ENCODE measurements at places on chromosomes 12 and 14.
A peak's percentile ranks its signal among the peaks of the same experiment; 100 is the strongest.

DNA sequence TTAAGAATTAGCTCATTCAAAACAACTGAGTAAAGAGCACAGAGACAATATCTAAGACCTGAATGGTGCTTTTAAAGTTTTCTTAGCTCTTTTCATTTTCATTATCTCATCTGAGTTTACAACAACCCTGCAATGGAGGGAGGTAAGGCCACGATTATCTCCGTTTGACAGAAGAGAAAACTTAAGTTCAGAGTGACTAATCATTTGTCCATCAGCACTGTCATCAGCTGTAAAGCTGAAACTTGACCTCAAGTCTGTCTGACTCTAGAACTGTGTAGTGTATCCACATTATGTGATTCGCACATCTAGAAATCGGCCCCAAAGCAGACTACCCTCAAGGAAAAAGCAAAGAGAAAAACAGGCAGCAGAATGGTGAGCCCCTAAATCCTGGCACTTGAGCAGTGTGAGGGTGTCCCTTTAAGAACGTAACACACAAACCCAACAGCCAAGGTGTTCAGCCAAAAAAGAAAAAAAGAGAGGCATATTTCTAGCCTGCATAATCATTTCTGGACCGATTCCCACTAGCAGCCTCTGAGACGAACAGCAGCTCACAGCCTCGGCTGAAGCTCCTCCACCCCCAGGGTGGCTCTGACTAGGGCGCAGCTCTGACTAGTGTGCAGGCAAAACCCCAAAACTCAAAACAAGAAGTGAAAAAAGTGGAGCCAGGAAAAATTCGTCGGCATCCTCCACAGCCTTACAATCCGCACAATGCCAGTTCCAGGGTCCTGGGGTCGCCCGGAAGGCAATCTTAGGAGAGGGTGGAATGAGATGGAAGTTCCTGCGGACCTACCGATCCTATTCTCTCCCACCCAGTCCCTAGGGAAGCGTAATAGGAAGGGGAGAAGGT lies 1.6 kb downstream of the STXBP6 start:
- DNase-seq = peak; percentile 51

- no peak for DNase-seq
Measured at GRCh38 chr14:56552615-56553014, 27.0 kb upstream of the TMEM260 start.

GRCh38 chr12:90924406-90924805 lies 30.6 kb downstream of the CCER1 start:
- no peak for DNase-seq

DNA sequence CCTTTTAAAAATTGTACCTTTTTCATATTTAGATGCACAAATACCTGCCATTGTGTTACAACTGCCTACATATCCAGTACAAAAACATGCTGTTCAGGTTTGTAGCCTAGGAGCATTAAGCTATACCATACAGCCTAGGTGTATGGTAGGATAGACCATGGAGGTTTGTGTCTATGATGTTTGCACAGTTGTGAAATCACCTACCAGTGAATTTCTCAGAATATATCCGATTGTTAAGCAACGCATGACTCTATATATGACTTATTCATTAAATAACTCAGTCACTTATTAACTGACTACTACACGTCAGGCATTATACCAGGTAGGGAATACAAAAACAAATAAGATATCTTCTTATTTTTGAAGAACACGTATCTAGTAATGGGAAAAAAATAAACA lies 26.2 kb upstream of the ETNK1 start:
- no peak for DNase-seq

DNA sequence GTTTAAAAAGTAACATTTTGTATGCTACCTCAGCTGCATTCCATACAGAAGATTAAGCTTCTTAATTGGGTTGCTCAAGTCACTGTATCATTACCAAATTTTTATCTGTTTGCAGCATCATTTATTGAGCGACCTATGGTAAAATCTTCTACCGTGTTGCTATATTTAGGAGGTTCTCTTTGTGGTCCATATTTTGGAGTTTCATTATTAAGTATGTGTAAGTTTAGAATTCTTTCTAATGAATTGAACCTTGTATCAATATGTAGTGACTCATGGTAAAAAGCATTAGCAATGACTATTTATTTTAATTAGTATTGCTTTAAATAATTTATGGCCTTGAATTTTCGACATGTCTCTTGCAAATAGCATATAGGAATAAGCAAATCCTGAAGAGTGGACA lies 42.2 kb downstream of the CSRP2 start:
- DNase-seq = no peak

GRCh38 chr12:76757694-76758093 lies 6.2 kb upstream of the ZDHHC17 start:
- DNase-seq = no peak

DNA sequence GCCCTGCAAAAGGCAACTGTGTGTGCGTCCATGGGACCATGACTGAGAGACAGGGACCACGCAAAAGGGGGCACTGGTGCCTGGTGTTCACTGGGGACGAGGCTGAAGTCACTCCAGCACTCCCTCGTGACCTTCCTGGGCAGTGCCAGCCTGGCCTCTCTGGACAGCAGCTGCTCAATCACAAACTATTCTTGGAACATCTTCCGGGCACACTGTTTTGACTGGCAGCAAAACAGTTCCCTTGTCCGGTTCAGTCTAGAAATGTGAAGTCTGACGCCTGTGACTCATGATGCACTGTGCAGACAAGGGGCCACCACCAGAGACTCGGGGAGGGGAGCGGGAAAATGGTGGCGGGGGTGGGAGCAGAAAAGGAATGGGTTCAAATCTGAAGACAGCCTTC lies 20.8 kb downstream of the SNRNP35 start:
- DNase-seq = peak; percentile 81

DNA sequence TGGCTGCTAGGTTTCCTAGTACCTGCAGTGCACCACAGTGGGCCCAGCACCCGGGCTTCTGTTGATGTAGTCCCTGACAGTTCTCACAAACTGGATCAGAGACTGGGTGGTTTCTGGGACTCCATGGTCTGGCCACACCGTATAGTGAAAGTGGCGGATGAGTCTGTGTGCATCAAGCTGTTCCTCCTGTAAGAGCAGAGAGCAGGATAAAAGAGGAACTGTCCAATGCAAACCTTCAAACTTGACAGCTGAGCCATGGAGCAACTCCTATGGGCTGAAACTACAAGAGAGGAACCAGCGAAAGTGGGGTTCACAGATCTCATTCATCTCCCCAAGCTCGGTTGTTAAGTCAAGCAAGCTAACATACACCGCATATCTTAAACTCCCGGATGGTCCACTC lies 102.8 kb downstream of the PTPRB start:
- no peak for DNase-seq

DNA sequence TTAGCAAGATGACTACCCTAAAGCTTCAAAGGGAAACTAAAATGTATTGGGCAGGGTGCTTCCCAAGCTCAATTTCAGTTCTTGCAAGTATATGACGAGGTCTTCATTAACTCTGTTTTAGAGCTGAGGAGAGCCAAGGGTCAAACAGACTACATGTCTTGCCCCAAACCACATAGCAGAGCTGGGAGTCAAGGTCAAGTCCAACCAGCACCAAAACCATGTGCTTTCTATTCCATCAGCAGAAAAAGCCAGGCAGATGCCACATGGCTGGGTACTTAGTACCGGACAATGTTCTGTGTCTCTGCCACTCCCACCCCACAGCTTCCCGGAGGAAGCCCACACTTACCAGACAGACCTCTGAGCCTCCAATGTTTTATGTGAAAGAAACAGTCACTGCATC lies 17.6 kb downstream of the NID2 start:
- no peak for DNase-seq

DNA sequence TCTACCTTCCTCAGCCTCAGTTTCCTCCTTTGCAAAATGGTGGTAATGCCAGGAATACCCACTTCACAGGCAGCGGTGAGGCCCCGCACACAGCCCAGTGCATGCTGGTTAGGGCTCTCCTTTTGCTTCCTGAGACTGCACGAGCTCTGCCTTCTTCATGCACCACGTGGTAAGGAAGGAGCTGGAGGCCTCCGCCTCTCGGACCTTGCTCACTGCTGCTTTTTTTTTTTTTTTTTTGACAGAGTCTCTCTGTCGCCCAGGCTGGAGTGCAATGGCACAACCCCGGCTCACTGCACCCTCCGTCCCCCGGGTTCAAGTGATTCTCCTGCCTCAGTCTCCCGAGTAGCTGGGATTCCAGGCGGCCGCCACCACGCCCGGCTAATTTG lies 18.1 kb downstream of the TAMALIN start:
- DNase-seq = no peak

DNA sequence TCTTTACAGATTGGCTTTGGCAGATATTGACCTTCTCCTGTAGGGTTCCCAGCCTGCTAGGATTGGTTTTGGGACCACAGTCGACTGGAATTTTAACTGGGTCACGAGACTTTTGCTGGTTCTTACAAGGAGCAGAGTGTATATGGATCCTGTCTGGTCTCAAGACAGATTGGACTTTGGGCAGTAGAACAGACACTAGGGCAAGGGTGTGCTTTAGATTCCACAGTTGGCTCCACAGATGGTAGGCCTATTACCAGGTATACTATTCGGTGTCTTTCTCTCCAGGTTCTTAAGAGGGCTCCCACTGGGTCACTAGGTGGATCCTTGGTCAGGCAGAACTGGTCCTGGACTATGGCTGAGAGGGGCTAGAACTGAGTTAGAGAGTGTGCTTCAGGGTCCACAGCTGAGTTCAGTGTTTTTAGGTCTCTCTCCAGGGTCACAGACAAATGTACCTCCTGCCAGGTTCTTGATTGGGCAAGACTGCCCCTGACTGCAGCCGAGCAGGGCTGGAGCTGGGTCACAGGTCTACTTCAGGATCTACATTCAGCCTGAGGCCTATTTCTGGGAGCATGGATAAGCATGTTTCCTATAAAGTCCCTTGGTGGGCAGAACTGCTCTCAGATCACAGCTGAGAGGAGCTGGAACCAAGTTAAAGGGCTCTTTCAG lies 460.2 kb downstream of the TMEM117 start:
- no peak for DNase-seq

DNA sequence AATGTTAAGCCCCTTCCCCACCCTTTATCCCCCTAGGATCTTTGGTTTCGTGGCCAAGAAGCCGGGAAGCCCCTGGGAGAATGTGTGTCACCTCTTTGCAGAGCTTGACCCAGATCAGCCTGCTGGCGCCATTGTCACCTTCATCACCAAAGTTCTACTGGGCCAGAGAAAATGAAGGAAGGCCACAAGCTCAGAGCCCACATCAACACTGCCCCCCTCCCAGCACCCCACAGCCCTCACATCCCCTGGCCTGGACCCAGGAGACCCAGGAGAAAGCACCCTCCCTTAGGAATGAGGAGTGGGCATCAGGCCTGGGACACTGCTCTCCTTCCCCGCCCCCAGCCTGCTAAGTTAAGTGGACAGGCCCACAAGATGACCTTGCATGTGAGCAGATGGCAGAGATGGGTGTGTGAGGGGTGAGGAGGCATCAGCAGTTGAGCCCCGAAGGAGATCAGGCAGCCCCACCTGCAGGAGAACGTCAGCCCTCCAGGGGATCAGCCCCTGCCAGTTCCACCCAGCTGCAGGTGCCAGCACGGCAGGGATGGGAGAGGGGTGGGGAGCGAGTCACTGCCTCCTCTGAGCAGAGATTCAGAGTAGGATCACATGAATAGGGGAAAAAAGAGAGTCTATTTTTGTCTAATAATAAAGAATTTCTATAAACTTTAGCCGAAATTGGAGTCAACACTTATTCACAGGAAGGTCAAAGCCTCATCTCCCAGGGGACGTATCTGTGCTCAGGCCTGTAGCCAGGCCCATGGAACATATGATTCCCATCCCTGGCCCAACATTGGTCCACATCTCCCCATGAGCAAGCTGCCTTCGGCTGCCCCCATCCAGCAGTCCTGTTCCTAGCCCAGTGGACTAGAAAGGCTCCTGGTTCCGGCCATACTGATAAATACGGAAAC lies 14.1 kb downstream of the TNS2 start:
- no peak for DNase-seq

DNA sequence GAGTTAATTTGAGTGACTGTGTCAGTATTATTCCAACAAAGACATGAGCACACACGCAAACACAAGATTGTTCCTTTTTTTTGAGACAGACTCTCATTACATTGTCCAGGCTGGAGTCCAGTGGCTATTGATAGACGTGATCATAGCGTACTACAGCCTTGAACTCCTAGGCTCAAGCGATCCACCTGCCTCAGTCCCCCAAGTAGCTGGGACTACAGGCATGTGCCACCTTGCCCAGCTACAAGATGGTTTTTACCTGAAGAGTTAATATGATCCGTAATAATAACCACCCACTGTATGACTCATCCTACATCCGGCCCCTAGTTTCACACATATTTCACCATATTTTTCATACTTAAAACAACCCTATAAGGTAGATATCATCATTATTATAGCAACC lies 26.8 kb downstream of the BCAT1 start:
- no peak for DNase-seq

DNA sequence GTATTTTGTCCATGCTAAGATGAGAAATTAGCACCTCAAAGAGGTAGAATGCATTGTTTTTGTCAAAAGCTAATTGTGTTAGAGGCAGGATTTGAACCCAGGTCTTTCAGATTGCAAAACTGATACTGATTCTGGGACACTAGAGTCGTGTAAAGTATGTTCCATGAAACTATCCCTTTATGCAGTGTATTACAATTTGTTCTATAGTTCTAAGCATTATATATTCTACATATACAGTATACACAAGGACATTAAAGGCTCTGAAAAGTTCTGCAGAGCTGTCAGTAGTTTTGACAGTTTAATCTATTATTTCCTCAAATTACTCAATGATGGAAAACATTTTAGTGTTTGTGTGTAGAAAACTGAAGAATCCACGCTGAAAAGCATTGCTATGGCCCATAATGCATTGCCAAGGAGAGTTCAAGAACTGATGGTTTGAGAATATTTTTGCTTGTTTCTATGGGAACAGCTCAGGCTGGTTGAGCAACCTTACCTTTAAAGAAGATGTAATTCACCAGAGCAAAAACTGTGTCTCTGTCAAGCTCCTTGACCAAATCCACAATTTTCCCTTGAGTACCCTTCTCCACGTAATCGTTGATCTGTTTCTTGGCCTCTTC lies 6.2 kb downstream of the SERPINA1 start:
- DNase-seq = no peak

- DNase-seq = no peak
Measured at GRCh38 chr12:104921340-104921739, 36.8 kb downstream of the SLC41A2 start.

DNA sequence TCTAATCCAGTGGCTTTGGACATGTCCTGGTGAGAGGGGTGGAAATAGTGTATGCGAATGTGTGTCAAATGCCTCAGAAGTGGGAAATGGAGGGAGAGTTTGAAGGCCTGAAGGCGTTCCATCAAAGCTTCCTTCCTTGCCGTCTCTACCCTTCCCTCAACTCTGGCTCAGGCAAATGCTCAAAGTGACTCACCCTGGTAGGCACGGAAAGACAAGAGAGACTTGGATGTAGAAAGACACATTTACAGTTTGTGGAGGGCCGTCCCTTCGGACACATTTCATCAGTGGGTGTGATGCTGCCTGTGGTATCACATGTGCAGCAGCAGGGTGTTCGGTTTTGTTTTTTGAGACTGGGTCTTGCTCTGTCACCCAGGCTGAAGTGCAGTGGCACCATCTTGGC lies 36.7 kb downstream of the CHST11 start:
- no peak for DNase-seq

- peak; percentile 7 for DNase-seq
Measured at GRCh38 chr14:92253381-92253894, 69.5 kb upstream of the SLC24A4 start.

Measured in midbrain (tissue), 1 donor.